Left renal pelvis (tissue), 4 donors: ENCODE measurements at places on chromosomes 2 and 18.

- DNase-seq = no peak
These were observed 95.1 kb downstream of the MRO start for GRCh38 chr18:50724751-50725151.

GRCh38 chr2:168583710-168584521 lies 127.8 kb downstream of the CERS6 start:
- no peak for DNase-seq

DNA sequence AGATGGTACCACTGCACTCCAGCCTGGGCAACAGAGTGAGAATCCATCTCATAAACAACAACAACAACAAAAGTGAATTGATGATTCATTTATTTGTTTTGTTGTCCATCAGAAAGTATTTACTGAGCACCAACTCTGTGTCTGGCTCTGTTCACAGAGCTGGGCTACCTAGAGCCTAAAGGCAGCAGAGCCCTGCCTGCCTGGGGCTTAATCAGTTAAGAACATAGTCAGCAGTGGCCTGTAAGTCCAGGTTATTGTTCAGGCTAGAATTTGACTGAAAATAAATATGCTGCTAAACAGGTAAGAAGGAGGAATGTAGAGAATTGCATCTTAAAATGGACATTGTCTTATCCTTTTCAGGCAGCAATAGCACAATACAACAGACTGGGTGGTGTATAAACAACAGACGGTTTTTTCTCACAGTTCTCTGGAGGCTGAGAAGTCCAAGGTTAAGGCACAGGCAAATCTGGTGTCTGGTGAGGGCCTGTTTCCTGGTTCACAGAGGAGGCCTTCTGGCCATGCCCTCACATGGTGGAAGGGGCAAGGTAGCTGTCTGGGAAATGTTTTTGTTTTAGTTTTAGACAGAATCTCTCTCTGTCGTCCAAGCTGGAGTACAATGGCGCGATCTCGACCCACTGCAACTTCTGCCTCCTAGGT lies 22.2 kb upstream of the ARL4C start:
- no peak for DNase-seq

DNA sequence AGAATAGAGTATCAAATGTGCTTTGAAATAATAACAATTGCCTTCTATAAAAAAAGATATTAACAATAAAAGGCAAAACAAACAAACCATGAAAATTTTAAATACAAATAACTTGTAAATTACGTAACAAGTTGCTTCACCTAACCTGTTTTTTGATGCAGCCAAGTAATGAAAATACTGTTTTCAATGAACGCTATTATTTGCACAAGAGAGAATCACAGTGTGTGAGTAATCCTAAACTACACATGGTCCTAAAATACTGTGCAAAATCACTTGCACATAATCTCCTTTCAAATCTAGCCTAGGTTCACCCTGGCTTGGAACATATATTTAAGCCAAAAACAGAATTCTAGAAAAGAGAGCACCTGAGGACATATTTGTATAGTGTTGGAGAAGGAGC lies 98.9 kb downstream of the CCDC148 start:
- no peak for DNase-seq

DNA sequence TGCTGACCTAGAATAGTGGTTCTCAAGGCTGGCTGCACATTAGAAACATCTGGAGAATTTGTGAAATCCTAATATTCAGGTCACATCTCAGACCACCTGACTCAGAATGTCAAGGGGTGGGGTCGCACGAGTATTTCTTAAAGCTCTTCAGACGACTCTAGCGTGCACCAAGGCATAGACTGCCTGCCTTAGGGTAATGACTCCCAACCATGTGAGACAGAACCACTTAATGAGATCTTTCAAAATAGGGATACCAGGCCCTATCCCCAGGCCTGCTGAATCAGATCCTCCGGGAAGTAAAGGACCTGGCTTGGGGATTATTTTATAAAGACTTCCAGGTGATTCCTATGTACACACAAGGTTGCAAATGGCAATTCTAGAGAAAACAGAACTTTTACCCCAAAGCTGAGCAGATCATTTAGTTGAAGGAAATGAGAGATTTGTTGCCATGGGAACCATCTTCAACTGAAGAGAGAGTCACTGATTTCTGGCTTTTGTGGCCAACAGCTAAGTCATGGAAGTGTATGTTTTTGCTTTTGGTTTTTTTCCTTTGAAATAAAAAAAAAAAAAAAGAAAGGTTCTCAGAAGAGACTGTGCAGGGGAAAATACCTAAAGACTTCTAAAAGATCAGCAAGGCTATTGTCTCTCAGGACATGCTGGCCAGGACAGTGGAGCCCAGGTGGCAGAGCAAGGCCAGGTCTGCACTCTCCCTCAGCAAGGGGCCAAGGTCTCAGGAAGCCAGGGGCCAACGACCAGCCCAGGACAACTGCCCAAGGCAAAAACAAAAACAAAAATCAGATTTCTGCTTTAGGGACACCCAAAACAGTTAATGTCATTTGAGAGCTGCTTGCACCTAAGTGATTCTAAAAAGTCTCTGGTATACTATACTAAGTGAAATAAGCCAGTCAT lies 15.3 kb upstream of the LOXHD1 start:
- no peak for DNase-seq

GRCh38 chr18:45444040-45444439 lies 171.2 kb upstream of the SLC14A2 start:
- no peak for DNase-seq

GRCh38 chr18:8367217-8367988 lies 241.8 kb upstream of the RAB12 start:
- DNase-seq = peak; percentile 31

- no peak for DNase-seq
These were observed 24.2 kb upstream of the C2orf42 start for GRCh38 chr2:70214953-70215549.

DNA sequence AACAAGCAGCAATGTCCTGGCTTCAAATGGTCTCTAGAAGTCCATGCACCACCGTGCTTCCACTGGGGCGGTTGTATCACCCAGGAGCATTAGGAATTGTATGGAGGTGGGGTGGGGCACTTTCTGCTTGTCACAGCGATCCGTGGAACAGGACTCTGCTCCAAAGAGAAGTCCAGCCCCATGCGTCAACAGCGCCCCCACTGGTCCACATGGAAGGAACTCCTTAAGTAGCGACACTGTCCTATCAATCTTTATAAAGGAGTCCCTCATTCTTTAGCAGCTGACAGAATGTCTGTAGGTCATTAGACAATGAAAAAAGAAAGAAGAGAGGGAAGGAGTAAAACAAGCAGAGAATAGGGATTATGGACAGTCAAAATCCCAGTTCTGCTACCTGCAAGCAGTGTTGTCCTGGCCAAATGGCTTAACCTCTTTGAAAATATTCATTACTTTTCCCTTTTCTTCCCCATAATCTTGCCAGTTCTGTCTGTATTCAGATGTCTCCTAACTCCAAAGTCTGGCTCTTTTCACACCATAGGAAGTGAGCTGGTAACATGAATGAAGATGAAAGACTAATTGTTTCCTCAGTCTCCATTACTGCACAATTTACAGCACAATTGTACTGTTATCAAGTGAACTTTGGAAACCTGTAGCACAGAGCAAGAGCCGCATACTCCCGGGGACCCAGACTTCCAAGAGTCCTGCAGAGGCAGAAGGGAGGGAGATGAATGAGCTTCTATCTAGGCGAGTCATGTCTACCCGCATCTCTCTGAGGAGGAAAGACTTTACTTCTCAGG lies 9.9 kb downstream of the NFE2L2 start:
- no peak for DNase-seq

GRCh38 chr2:58101500-58101899 lies 54.9 kb downstream of the VRK2 start:
- DNase-seq = no peak

GRCh38 chr2:165219481-165219880 lies 15.6 kb upstream of the SCN3A start:
- no peak for DNase-seq

DNA sequence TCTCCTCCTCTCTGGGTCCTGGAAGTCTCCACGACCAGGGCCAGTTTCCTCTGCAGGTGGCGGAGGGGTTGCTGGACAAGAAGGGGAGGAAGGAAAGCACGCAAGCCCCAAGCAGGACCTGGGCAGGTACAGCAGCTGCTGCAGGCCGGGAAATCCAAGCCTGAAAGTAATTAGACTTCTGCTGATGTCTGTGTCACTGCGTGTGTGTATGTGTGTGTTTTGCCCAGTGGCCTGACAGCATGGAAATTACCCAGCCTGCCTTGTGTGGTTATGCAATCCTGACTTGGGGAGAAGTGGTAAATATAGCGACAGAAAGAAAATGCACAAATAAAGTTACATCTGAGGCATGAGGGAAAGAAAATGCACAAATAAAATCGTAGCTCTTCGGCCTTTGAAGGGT lies 121.8 kb upstream of the ZBTB14 start:
- DNase-seq = no peak

DNA sequence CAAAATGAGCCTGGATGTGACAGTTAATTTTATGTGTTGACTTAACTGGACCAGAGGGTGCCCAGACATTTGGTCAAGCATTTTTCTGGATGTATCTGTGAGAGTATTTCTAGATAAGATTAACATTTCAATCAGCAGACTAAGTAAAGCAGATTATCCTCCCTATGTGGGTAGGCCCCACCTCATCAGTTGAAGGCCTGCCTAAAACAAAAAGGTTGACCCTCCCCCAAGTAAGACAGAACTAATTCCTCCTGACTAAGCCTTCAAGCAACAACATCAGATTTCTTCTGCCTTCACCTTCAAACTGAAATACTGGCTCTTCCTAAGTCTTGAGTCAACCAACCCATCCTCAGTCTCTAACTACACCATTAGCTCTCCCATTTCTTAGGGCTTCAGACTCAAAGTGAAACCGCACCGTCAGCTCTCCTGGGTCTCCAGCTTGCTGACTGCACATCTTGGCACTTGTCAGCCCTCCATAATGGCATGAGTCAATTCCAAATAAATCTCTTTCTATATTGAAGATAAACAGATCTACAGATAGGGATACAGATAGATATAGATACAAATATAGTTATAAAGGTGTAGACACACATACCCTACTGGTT lies 47.9 kb downstream of the MEMO1 start:
- no peak for DNase-seq

DNA sequence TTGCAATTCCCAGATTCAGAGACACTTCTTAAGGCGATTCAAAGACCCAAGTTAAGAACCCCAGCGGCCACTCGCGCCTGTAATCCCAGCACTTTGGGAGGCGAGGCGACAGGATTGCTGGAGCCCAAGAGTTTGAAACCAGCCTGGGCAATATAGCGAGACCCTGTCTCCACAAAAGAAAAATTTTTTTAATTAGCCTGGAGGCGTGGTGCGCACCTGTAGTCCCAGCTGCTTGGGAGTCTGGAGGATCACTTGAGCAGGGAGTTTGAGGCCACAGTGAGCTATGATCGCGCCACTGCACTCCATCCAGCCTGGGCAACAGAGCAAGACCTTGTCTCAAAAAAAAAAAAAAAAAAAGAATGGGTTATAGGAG lies 585 bp upstream of the ANAPC1 start:
- no peak for DNase-seq

- DNase-seq = no peak
These were observed 95.9 kb upstream of the MBOAT2 start for GRCh38 chr2:9099341-9099751.

- no peak for DNase-seq
These were observed 449.5 kb upstream of the PKDCC start for GRCh38 chr2:41598161-41598894.

DNA sequence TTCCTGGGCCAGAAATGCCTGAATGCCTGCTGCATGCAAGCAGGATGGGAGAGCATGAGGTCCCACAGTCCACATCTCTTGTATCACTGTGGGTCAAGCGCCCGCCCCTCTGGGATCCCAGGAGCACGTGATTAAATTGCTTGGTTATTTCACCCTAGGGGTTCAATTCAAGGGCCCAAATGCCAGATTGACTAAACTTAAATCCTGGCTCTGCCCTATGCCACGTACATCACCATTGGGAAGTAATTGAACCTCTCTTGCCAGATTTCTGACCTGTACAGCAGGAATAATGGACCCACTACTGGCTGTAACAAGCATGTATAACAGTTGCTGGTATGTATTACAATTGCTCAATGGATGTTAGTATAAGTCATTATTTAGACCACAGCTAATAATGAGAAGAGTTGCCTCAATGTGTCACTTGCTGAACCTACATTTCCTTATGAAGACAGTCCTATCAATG lies 19.9 kb downstream of the FHL2 start:
- no peak for DNase-seq

- no peak for DNase-seq
These were observed 14.2 kb upstream of the PLEKHM3 start for GRCh38 chr2:208039376-208040110.

GRCh38 chr18:46917108-46917802 lies at the start of the genes KATNAL2 and PIAS2:
Gene KATNAL2, plus strand, starts transcription at chr18:46917602. Its CDS starts 29,271 bp downstream, at chr18:46946873.
Gene PIAS2, minus strand, starts transcription at chr18:46917507. Its CDS starts 162 bp downstream, at chr18:46917345.
- peak; percentile 52 for DNase-seq

GRCh38 chr18:79742076-79742475 lies 55.7 kb upstream of the KCNG2 start:
- no peak for DNase-seq

DNA sequence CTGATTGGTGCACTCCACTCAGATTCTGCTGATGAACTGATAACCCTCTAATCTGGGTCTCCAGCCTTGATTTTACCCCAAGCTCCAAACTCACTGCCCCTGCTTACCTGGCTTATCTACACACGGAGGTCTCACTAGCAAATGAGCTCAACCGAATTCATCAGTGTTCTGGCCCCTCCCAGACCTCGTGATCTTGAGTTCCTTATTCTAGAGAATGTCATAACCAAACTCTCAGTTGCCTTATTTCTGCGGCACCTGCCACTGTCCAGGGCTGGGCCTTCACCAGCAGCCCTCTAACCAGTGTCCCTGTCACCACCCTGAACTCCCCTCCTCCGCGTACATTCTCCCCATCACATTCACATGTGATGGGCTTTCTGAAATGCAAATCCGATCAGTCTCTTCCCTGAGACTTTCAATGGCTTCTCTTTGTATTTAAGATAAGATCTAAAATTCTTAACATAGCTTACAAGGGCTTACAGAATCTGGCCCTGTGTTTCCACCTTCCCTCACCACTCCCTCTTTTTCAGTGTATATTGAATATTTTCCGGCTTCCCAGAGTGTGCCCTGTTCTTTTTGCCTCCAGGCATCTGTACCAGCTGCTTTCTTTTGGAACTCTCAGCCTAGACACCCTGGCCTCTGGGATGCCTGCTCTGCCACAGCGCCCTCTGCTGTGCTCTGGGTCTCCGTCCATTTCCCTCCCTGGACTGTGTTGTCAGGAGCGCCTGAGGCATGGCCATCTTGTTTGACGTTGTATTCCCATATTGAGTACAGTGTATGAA lies 31.1 kb downstream of the NAB1 start:
- no peak for DNase-seq

DNA sequence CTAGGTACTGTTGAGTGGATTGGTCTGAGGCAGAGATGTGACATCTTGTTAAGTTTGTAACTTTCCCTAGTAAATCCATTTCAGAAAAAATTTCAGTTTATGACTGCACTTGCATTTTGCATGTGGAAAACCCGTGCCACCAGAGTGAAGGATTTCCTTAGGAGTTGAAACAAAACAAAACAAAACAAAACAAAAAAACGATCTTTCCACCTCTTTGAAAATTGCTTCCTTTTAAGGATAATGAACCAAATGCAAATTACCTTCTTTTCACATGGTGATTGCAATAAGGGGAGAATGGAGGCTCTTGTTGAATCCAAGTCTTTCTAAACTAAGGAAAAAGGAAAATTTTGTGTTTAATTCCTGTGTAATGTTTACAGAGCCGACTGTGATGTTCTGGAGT lies 43.2 kb downstream of the PHLPP1 start:
- no peak for DNase-seq
